ENCODE measurements at places on chromosomes 2 and 18.

- DNase-seq, result peak; percentile 90
Observed at GRCh38 chr2:237691908-237692600, 64.7 kb downstream of the LRRFIP1 start.

DNA sequence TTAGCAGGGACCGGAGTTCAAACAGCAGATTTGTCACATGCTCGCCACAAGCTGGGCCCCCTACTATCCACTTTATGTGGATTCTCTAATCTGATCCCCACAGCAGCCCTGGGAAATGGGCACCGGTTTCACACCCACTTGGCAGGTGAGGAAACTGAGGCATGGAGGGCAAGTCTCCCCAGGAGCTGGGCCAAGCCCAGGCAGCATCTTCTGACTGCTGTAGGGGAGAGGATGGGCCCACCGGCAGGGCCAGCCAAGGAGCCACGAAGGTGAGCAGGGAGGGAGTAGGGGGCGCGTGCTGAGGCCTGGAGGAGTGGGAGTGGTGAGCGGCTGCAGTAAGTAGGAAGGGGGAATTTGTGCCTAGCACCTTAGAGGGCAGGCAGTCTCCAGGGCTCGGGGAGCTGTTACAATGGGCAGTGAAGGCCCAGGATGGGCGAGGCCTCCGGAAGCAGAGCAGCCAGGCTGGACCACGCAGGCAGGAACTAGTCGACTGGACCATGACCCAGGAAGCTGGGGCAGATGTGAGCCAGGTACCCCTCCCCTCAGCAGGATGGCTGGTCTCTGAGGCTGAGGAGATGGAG lies 37.1 kb downstream of the COA5 start:
- DNase-seq, result no peak

DNA sequence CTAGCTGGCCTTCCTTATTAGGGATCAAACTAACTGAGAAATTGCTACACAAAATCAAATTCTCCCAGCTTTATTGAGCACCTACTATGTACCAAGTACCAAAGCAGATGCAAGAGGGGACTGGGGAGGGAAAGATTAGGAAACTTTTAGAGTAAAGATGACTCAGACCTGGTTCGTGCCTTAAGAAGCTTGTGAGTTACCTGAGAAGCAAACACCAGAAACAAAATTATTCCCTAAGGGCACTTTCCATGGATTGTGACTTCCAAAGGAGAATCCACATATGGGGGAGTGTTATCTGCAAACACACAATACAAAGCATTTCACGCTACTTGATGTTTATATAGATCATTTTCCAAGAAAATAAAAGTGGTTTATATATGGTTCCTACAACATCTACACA lies 326.9 kb upstream of the HNRNPA3 start:
- no peak for DNase-seq

DNA sequence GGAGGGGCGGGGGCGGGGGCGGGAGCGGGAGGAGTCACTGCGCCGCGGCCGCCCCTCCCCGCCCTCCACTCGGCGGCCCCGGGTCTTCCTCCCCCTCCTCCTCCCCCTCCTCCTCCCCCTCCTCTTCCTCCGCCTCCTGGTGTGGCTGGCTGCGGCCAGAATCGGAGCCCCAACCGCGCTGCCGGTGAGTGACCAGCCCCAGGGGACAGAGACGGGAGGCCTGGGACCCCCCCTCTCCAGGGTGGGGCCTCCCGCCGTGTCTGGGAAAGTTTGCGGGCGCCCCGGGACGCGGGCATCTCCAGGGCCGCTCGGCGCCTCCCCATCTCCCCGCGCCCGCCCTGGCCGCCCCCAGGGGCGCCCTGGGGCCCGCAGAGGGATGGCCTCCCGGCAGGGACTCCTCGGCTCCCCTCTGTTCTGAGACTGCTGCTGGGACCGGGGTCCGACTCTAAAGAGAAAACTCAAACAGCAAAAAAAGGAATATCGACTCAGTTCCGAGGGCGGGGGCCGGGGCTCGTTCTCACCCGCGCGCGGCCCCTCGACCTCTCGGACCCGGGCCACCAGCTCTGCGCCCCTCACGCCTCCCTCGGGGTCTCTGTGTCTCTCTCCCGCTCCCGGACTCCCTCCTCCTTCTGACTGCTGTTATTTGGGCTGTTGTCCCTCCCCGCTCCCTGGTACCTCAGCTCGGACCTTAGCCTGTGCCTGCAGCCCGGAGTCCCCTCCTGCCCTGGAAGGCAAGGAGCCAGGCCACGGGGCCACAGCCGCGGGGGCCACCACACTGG lies at the start of gene STON1:
Gene STON1 (plus strand): TSS at position 122 of the 779 bp plus-strand sequence. CDS start 50,480 bp downstream, outside the sequence.
- peak; percentile 19 for DNase-seq

DNA sequence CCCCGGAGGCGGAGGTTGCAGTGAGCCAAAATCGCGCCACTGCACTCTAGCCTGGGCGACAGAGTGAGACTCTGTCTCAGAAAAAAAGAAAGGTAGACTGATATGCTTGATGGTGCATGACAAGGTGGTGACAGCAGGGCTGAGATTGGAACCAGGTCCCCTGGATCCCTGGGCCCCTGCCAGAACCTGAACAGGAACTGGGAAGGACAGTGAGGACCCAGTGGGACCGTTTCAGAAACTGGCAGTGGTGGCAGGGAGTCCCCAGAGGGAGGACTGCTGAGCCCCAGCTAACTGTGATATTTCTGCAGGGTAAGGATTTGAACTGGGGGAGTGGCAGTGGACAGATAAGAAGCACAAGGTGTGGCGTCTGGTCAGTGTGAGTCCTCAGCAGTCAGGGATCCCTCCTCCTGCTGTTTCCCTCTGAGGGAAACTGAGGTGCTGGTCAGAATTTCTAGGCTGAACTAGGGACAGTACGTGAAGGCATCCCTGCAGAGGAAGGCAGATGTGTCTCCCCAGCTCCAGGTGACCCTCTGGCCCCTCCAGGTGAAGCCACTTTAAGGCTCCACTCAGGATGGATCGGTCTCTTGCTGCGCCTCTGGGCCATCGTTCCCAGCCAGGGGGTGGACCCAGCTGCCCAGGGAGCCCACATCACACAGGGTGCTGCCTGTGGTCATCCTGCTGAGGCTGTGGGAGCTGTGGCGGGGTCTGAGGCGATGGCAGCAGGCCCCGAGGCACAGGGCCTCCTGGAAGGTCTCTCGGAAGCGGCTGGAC lies 5.6 kb downstream of the NMUR1 start:
- DNase-seq, result no peak

DNA sequence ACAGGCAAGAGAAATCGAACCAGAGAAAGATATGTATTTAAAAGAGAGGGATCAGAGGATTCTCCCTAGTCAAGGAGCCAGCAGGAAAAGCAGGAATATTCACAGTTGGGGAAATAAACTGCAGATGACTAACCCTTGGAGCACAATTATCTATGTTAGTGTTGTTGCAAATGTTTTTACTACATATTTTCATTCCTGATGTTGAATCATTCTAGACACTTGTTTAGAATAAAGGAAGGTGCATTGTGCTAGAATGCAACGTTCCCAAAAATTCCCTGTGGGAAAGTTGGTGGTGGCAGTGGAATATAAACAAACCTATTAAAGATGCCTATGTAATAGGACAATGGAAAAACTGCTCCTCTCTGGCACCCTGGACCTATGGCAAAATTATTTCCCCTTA lies 63.3 kb downstream of the DTNA start:
- no peak for DNase-seq

DNA sequence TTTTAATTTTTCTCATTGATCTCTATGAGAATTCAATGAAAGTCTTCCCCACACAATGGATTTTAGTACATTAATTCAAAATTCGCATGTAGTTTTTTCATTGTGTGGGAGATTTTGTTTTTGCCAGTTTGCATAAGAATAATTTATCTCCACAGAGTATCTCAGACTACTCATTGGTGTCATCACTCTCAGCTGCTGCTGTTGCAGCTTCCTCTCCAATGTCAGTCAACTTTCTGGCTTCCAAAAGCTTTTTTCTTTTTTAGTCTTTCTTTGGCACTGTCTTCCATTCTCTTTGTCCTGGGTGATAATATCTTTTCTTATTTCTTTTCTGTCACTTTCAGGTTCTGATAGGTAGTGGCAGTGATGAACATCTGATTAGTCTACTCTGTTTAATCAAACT lies 50.5 kb downstream of the PTRHD1 start:
- no peak for DNase-seq

DNA sequence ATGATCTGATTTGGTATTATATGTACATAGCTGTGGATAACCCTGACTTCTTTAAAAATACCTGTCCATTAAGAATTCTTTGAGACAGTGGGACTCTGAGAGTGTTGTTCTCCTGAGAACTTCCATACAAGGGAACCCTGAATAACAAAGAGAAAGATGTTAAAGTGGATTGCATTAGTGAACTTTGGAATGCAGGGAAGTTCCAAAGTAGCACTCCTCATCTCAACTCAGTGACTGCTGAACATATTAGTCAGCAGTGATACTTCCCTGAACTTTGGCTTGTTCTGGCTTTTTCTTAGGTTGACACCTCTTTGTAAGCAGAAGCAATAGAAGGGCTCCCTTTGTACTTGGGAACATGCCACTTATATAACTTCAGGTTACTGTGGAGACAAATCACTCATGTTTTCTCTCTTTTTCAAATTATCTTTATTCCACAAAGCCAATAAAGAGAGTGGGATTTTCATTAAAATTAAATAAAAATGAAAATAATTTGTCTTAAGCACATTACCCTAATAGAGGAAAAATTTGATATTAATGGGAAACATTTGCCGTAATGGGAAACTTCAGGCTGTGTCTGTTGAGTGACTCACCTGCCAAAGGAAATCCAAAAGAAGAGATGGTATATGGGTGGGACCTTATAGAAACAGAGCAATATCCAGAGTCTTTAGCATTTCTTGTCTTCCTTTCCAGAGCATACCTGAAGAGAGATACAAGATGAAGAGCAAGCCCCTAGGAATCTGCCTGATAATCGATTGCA lies 33.3 kb downstream of the CFLAR start:
- no peak for DNase-seq

- DNase-seq, result no peak
Observed at GRCh38 chr2:212968284-212969081, 182.9 kb downstream of the IKZF2 start.

DNA sequence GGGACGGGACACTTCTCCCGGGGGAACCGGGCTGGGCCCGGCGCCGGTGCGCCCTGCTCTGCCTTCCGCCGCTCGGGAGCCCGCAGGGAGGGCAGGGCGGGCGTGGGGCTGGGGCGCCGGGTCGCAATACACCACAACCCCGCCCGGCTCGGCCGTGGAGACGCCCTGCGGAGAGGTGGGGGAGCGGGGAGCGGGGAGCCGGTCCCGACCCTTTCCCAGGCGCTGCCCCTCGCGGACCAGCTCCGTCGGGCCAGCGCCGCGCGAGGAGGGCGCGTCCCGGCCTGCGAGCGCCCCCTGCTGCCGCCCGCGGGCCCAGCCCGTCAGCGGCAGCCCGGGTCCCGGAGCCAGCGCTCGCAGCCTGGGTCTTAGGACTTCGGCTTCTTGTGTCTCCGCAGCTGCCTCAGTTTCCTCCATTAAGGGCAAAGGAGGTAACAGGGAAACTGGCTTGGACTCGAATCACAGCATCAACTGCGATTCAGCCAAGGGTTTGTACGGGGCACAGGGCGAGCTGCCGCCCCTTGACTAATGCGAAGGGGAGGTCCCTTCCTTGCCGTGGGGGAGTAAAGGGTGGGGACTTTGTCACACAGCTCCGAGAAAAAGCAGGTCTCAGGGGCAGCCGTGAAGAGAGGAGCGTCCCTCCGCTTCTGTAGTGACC lies 635 bp upstream of the ADRA2B start:
- DNase-seq, result peak; percentile 72

DNA sequence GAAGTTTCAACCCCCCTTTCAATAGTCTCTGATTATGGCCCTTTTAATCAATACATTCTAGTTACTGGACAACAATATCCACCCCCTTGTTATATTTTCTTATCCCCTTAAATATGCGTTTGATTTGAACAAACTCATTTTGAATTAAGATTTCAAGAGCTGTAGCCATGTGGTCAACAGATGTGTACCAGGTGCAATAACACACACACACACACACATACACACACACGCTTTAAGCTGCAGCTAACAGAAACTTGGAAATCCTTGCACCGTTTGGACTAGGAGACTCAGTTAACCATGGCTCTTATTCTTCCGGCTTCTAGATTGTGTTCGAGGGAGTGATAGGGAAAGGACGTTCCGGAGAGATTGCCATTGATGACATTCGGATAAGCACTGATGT lies 82.8 kb downstream of the NRP2 start:
- no peak for DNase-seq

DNA sequence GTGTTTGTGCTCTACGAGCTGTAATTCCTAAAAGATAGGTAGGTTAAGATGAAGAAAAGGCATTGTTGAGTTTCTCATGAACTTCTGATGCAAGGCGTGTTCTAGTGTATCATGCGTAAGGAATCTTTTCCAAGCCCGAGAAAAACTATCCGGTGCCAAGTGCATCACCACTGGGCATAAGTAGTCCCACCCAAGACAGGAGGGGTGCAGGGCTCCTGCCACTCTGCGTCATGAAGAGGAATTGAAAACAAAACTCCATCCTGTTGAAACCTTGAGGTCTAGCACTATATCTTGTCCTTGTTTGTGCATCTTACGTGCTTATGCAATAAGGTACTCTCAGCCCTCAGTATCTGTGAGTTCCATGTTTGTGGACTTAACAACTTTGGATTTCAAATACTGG lies 45.7 kb downstream of the RAB31 start:
- no peak for DNase-seq

GRCh38 chr2:85589181-85589580 lies 5.0 kb downstream of the VAMP5 start:
- DNase-seq, result no peak

DNA sequence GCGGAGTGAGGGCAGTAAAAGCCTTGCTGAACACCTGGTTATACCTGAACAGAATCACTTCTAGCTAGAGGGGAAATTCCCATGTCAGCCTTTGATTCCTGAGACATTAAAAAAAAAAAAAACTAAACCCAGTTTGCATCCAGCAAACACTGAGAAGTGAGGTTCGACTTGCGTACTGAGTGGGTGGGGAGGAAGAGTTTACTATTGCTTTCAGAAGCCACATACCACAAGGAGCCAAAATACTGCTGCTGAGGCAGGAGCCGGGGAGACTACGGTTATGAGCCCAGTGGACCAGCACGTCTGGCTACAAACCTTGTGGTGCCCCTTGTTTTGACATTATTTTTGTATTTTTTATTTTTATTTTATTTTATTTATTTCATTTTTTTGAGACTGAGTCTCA lies 2.7 kb downstream of the COLEC11 start:
- DNase-seq, result no peak

DNA sequence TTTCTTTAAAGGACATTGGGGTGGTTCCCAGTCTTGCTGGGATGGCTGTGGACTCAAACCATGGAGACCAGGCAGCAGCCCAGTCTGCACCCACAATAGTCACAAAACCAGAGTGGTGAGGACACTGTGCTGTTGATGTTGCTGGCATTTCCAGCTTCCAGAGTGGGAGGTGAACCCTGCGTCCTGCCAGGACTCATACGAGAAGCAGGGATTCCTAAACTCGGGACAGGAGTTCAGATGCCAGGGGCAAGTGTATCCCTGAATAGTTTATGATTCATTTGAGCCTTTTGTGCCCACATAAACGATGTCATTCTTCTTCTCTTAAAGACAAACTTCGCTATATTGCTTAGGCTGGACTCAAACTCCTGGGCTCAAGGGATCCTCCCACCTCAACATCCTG lies 62.8 kb downstream of the TCF7L1 start:
- DNase-seq, result no peak

DNA sequence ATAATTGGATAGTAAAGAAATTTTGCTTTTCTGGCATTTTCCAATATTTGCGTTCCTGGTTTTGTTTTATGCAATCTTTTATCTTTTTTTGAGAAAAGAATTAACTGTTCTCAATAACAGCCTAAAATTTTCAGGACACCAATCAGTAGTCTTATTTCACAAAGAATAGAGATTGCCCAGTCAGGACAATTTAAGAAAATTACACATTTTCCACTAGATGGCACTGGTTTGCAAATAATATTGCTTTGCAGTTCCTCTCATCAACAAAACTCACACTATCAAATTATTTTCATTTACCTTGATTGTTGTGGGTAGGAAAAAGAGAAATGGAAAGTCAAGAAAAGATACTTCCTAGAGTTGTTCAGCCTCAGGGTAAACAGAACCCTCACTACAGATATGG lies 2.4 kb upstream of the RBM45 start:
- no peak for DNase-seq
